ENCODE measurements at places on chromosomes 3 and 15.

DNA sequence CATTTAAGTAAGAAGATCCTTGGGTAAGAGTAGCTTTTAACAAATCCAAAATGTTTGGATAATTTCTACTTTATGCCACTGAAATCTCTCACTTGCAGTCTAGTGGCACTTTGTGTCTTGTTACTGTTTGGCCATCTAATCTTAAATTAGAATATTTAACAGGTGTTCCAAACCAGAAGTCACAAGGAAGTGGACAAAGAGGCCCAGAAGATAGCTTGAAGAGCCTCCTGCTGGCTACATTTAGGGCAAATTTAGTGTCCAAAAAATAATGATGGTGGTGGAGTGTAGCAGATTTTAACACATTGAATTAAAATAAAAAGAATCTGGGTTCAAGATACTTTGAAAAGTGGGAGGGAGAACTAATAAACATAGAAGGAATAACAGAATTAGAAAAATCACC, 172.2 kb downstream of the GHSR start:
- DNase-seq = no peak

- DNase-seq = no peak
These were observed 101.8 kb downstream of the DNAJB8 start for GRCh38 chr3:128364808-128365360.

GRCh38 chr3:54783611-54784010, 144.2 kb downstream of the LRTM1 start:
- DNase-seq = no peak

DNA sequence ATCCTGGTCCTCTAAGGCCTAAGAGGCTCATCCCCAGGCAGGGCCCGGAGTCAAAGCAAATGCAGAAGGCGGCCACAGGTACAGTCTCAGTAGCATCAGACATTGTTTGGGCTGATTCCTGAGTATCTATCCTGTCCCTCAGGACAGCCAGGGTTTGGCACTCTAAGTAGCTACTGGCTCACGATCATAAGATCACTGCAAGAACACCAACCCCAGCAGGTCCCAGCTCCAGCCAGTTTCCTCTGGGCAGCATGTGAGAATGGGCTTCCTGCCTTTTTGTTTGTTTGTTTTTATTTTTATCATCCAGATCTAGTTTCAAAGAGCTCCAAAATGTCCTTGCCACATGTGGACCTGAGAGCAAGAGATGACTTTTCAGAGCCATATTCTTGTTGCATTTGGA, 32.7 kb downstream of the LRRFIP2 start:
- DNase-seq = no peak

DNA sequence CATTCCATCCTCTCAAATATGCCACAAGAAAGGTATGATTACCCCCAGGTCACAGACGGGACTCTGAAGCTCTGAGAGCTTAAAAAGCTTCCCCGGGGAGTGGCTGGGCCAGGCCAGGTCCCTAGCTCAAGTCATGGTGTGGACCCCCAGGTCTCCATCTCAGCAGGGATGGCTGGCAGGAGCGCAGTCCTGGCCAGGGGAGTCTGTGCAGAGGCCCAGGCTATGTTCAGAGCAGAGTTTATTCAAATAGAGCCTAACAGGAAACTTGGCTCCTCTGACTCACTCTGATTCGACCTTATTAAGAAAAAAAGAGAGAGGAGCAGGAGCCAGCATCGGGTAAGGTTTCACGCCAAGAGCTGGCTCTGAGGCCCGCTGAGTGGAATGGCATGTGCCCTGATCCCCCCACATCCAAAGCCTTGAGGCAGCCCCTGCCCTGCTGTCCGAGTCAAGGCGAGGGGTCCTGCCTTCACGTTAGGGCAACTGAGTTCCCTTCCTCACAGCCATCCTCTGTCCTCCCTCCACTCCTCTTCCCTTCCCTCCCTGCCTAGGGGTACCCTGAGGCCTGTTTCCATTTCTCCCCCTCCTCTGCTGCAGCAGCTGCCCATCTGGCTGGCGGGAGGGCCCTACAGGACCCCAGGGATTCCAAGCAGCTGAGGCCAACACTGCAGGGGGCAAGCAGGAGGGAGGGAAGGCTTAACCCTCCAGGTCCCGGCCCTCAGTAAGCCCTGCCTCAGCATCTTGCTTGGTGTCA, 1.9 kb upstream of the LOXL1 start:
- peak; percentile 44 for DNase-seq

GRCh38 chr3:106813742-106814141, 563.5 kb upstream of the CCDC54 start:
- no peak for DNase-seq

Data from CD4-positive, alpha-beta T cell treated with Interleukin-2 at 100 ng/mL for 4 hours (primary cell).